ENCODE measurements at places on chromosomes 6 and 20. TPM values are rescaled to one million over a fixed set of nuclear protein-coding genes. Genes with fewer than 3 reads are reported as not detected.

DNA sequence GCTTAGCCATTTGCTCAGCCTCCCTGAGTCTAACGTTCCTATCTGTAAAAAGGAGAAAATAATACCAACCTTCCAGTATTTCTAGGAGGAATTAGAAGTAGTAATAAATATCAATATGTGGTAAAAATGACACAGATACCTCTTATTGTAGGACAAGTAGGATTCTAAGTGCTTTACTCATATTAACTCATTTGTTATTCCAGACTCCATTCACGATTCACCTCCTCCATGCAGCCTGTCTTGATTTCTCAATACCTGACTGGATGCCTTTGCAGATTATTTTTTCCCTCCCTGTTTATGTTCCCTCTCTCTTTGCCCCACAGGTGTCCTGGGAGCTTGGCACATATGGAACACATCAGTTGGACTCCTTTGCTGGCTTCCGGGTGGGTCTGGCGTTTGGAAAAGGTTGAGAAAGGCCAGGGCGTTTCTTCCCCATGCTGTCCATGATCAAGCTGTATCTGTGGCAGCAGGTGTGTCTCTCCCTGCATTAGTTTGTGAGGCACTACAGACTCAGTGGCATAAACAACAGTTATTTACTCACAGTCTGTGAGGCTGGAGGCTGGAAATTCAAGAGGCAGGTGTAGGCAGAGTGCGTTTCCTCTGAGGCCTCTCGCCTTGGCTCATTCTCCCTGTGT is 10.7 kb upstream of the DUSP22 start:
- DNase-seq: no peak

DNA sequence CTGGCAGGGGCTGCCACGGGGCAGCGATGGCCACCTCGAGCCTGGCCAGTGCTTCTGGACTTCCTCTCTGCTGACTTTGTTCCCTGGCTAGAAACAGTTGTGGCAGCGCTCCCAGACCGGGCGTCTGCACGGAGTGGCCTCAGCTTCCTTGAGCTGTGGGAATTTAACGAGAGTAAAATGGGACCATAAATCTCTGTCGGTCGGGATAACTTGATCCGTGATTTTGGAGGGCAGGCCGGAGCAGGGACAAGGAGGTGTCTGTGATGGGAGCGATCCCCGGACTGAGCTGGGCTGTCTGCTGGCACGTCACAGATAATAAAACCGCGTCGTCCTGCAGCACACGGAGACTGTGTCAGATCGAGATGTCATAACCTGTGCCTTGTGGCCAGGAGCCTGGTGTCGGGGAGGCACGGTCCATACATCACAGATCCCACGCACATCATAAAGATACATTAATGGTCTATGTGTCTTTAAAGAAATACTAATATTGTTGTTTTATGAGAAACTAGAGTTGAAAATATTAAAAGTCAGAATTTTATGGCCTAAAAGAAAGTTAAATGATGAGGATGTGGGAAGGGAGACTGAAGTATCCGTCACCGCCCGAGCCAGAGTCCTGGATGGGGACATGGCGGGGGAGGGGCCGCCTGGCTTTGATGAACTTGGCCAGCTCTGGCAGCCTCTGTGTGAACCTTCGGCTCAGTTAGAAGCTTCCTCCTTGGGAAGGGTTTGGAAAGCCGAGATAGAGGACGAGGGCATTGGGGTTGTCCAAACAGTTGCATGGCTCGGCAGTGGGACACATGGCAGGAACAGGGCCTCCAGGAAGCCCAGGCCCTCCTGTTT is 6.5 kb upstream of the RBBP8NL start:
- DNase-seq: no peak

The PRKN gene
- total RNA-seq: not detected

The LTA gene
- not detected for total RNA-seq

All from HT1080 (cell line).